ENCODE measurements at places on chromosomes 5 and 9.

- DNase-seq, result no peak
Measured at GRCh38 chr5:92147266-92147665, 764.1 kb upstream of the ARRDC3 start.

DNA sequence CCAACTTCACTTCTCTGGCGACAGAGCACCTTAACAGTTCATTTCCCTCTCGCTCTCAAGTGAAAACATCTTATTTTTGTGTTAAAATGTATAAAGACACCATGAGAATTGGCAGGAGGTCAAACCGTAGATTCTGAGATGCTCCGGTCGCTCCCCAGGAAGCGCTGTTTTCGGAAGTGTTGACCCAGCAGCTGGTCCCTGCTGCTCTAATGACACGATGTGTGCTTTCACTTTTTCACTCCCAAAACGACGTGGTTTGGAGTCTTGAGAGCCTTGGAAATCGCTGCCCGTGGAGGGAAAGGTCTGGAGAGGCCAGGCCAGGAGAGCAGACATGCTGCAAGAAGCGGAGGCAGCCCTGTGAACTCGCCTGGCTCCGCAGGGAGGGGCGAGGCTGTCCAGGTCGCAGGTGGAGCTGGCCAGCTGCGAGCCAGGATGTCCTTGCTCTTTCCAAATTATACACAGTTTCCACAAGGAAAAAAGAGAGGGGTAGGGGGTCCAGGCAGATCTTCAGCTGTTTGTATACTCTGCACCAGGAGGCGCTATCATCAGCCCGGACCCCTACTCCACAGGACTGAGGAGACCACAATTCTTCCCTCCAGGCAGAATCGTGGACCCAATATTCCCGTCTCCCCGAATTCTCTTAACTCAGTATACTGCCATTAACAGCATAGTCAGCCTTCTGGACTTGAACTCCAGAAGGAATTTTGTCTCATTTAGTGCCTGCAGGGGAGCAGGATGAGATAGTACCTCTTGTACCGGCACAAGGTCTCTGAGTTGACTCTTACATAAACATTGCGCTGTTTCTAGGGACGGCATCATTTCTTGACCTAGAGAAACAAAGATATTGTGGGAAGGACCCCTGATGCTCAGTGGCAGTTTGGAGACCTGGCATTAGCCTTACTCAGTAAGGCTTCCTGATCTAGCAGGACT is 248.6 kb upstream of the ANKRD55 start:
- peak; percentile 17 for DNase-seq

DNA sequence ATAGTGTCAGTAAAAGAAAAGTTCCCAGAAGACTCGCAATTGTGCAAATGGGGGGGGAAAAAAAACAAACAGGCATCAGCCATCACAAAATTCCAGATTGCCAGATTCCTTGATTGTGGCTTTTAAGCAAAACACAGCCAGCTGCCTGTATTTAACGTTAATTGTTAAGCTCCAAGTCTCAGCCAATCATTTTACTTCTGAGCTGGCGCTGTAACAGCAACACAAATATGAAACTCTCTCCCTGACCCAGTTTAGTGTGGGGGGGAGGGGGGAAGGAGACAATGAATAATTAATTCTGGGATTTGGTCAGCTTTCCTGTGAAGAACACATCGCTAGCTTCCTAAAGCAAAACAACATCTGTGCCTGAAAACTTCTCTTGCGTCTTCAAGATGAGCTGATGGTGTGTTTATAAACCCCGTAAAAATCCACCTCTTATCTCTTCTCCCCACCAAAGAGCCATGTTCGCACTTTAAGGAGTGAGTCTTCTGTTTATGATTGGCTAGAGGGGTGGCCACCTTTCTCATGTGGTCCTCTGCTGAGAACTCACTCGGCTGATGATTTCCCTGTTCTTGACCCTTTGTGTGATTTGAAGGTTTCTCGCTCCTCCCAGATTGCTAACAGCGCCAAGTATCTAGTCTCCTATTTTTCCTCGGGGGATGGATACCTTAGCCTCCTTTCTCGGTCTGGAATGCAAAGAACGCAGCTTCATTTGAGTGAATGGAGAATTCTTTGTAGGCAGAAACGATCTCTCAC is 160.2 kb upstream of the DAPK1 start:
- DNase-seq, result peak; percentile 55

GRCh38 chr5:34037726-34038125 is 5.3 kb downstream of the C1QTNF3 start:
- no peak for DNase-seq

GRCh38 chr9:35903049-35903448 is 3.0 kb upstream of the HRCT1 start:
- DNase-seq, result peak; percentile 51

DNA sequence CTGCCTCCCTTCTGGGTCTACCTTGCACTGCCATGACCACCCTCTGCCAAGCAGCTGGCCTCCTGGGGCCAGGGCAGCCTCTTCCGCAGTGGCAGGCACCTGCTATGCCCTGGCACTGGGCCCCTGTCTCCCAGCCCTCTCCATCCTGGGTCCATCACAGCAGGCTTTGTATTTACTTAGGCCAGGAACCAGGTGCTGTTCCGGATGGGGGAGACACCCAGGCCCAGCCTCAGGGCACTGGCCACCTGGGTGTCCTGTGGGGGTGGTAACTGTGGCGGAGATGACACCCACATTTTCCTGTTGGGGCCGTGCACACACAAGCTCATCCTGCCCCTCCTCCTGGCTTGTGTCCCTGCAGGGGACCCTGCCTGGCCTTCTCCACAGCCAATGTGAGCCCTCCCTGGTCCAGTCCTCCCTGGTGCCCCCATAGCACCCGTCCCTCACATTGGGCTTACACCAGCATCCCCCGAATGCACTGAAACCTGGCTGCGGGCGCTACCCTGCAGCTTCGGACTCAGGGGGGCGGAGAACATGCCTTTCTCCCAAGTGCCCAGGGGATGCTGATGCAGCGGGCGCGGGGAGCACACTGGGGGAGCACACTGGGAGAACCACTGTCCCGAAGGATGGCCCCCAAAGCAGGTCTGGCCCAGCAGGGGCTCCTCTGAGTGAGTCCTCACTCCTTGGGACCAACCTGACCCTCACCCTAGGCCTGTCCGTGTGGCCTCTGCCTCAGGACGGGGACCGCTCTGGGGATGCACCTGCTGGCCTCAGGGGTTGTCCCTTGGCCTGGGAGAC is 17.9 kb downstream of the FAM163B start:
- DNase-seq, result no peak

All from fibroblast of skin of abdomen (primary cell).